ENCODE measurements at places on chromosomes 16 and 17.

DNA sequence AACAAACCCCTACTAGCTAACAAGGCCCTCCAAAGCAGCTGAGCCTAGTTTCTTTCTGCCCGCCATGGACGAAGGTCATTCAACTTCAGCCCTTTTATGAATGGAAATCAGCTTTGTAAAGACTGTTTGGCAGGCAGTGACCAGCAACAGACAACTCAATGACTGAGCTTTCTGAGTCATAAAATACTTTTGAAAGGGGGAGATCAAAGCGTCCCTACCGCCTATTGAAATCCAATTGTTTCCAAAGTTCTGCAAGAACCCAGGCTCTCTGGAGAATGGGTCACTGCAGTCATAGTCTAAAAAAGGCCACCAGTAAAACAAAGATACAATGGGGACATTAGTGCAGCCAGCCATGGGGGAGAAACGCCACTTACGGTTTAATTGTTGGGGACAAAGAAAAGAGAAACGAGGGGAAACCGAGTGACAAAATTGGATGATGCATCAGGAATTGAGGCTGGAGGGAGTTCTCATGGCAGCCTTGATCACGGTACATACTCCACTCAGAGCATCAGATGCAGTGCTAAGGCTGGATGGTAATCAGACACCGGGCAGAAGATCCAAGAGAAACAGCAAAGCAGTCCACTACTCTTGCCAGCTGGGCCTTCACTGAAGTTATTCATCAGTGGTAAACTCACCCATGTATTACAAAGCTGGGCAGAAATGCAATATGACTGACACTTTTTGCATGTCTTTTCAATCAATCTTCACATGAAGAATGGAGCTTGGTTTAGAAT is 9.8 kb downstream of the ADAMTS18 start:
- DNase-seq = no peak

DNA sequence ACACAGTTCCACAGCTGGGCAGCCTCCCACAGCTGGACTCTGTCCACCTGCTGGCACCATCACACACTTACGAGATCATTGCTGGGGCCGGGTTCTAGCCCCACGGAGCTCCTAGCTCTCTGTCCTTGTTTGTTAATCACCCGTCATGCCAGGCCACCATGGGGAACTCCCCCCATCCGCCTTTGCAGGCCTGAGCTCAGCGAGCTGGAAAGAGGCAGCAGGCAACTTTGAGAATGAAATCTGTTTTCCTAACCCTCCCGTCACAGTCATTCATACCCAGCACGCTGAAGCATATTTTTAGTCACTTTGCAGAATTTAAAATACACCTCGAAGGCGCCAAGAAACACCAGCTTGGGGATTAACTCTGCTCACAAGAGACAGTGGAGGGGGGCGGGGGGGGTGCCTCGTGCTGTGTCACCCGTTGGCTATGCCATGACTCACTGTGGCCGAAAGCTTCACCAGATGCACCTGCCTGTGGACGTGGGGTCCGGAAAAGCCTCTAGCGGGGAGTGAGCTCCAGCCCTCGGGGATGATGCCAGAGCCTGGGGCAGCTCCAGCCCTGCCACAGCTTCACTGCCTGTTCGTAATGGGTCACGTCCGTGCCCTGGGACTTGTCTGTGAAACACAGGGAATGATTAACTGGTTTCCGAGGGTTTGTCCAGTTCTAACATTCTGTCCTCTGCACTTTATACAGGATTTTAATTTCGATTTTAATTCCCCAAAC is 1.4 kb upstream of the SPNS2 start:
- peak; percentile 28 for DNase-seq

GRCh38 chr17:16912021-16912962 is 59.6 kb downstream of the TNFRSF13B start:
- DNase-seq = no peak

DNA sequence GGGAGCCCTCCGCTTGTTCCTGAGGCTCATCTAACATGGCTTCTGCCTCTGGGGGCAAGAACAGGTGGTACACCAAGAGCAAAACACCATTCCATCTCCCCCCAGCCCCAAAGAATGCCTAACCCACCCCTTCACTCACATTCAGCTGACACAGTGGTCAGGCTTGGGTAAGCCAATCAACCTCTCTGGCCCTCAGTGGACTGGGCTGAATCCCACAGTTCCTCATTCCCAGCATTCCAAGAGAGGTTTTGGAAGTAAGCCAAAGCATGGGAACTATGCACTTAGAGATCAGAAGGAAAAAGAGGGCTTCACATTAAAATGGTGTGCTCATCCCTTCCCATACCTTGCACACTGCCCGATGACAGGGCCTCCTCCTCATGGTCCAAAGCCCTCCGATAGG is 7.8 kb downstream of the PIGS start:
- no peak for DNase-seq

- no peak for DNase-seq
Measured at GRCh38 chr17:44880062-44880461, 19.2 kb downstream of the EFTUD2 start.

GRCh38 chr16:535446-536405 is 8.2 kb downstream of the CAPN15 start:
- DNase-seq = no peak

DNA sequence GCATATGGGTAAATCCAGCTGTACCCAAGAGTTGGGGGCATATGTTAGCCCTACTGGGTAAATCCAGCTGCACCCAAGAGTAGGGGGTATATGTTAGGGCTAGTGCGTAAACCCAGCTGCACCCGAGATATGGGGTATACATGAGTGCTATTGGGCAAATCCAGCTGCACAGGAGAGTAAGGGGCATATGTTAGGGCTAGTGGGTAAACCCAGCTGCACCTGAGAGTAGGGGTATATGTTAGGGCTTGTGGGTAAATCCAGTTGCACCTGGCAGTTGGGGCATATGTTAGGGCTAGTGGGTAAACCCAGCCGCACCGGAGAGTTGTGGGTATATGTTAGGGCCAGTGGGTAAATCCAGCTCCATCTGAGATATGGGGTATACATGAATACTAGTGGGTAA is 80.9 kb downstream of the WWOX start:
- DNase-seq = no peak

- no peak for DNase-seq
Measured at GRCh38 chr16:79336437-79337229, 263.9 kb downstream of the MAF start.

- DNase-seq = no peak
Measured at GRCh38 chr17:33968350-33969044, 286.6 kb upstream of the CCL2 start.

DNA sequence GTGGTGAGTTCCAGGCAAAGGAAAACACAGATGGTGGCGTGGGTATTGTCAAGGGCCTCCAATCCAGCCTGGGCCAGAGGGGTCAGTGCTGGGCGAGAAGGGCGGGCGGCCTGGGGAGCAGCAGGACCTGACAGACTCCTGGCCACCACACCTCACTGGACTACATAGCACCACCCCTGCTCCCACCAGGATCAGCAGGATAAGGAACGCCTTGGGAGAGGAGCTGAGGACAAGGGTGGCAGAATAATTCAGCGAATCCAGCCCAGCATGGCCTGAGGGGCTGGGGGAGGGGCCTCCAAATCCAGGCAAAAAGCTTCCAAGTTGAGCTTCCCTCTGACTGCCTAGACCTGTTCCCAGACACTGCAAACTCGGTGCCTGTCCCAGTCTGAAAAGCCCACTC is 6.5 kb downstream of the DLX4 start:
- DNase-seq = no peak

GRCh38 chr17:40251576-40251975 is 32.5 kb downstream of the WIPF2 start:
- DNase-seq = no peak

- DNase-seq = peak; percentile 60
Measured at GRCh38 chr16:81693744-81694303, 85.3 kb upstream of the PLCG2 start.

DNA sequence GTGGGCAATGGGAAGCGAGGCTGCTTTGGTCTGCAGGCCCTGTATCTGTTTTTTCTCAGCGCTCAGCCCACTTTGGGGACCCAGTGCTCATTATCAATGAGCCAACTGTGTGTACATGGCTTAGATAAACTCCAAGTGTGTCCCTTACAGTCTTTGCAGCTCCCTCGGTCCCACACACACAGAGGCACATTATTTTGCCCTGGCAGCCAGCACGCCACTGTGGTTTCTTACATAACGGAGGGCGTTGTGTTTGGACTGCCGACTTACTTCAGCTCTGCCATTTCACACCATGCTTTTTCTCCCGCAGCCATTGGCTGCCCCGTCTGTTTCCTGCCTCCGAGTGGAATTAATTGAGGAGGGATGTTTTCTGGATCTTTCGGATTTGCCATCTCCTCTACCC is 56.5 kb upstream of the CLEC18A start:
- DNase-seq = peak; percentile 78

- no peak for DNase-seq
Measured at GRCh38 chr16:88915639-88916327, 49.3 kb upstream of the PABPN1L start.

GRCh38 chr17:48470388-48471034 is 40.5 kb upstream of the SKAP1 start:
- no peak for DNase-seq

DNA sequence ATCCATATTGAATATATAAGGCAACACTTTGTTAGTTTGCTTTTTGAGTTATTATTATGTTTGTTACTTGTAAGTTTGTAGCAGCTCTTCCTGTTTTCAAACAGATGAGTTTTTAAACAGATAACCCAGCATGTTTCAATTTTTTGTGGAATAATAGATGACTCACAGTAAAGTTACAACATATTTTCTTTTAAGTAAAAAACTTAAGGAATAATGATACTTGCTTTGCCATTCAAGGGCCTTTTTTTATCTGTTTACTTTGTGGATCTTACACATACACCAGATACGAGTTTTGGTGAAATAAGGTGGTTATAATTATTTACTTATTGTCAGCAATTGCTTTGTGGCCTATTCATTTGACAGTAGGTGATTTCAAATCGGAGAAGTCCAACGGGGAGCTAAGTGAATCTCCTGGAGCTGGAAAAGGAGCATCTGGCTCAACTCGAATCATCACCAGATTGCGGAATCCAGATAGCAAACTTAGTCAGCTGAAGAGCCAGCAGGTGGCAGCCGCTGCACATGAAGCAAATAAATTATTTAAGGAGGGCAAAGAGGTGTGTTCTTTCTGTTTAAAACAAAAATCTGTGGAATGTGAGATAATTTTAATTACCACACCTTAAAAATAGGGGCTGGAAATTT is 66.3 kb downstream of the BPTF start:
- DNase-seq = no peak

- DNase-seq = no peak
Measured at GRCh38 chr17:4969047-4969550, 1.5 kb upstream of the SPAG7 start.

DNA sequence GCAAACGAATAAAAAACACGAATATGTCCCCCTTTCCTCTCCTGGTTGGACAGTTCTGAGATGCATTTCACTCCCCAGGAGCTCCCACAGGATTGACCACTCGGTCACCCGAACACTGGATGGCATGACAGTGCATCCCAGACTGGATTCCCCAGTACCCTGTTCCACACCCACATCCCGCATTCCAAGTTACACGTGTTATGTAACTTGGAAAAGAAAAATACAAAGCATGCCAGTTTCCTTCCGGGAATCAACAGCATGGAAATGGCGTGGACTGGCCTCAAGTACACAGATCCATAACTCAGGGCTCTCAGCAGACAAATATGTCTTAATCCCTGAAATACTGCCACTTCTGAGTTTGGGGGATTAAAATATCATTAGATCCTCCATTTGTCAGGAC is 12.6 kb upstream of the KLHL36 start:
- DNase-seq = no peak

DNA sequence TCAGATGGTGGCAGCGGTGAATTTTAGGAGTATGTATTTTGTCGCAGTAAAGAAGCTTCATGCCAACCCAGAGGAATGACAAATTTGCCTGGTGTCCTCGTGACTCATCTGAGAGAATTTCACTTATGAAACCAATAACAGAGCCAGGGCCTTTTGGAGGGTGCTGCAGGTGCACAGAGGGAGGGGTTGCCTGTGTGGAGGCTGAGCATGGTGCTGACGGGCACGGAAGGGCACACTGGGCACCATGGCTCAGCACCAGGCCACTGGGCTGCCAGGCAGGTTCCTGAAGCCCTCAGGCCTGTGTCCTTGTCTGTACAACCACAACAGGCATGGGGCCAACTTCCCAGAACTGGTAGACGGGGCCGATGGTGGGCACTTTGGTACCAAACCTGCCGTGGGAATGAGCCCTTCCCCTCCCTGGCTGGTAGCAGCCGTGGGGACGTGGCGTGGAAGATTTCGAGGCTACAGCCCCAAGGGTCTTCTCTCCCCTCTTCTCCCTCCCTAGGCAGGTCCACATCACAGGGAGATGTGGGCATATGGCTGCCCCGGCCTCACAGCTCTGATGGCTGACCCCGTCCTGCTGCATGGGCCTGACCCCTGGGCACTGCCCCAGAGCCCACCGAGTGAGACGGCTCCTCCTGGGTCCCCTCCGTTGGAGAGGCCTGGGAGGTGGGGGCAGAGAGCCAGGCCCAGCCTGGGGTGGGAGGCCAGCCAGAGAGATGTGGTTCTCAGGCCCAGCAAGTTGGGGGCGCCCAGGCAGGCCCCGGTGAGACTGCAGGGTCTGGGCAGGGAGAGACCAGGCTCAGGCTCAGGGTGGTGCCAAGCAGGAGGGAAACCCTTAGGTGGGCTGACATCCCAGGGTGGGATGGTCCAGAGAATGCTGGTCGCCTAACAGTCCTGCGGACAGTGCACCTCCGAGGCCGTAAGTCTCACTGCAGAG is 30.2 kb upstream of the ZNF469 start:
- peak; percentile 56 for DNase-seq

GRCh38 chr16:88408561-88409142 is 25.9 kb downstream of the ZNF469 start:
- no peak for DNase-seq

GRCh38 chr17:65487161-65487560 is 74.3 kb downstream of the AXIN2 start:
- DNase-seq = no peak

GRCh38 chr16:31335431-31335830 is 19.5 kb upstream of the ITGAX start:
- DNase-seq = no peak

GRCh38 chr17:18280766-18281371 is 20.4 kb downstream of the MIEF2 start:
- peak; percentile 73 for DNase-seq

- DNase-seq = no peak
Measured at GRCh38 chr17:51740531-51740930, 418.0 kb downstream of the CA10 start.

GRCh38 chr16:46954562-46954961 is 18.9 kb downstream of the DNAJA2 start:
- no peak for DNase-seq

GRCh38 chr16:1394367-1394951 is 20.0 kb downstream of the UNKL start:
- no peak for DNase-seq

DNA sequence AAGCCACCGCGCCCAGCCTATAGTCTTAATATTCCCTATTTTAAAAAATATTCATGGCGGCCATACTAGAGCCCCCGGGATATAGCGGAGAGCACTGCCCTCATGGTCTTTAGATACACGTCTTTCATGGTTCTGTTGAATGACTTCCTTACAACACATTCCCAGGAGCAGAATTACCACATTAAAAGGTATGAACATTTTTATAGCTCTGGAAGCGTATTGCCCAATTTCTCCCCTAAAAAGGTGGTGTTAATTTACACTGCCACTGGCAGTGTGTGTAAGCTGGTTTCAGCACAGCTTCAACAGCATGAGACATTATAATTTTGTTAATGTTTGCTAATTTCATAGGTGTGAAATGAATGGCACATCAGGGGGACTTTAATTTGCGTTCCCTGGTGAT is 19.0 kb downstream of the C17orf100 start:
- DNase-seq = no peak

- no peak for DNase-seq
Measured at GRCh38 chr16:7397901-7398300, 65.3 kb downstream of the RBFOX1 start.

- peak; percentile 9 for DNase-seq
Measured at GRCh38 chr17:76675648-76676047, 32.1 kb upstream of the ST6GALNAC1 start.
